ENCODE measurements at places on chromosomes 5 and 9.
A peak's percentile ranks its signal among the peaks of the same experiment; 100 is the strongest.

- DNase-seq, result no peak
These were observed 51.0 kb downstream of the TMEM252 start for GRCh38 chr9:68489646-68490045.

DNA sequence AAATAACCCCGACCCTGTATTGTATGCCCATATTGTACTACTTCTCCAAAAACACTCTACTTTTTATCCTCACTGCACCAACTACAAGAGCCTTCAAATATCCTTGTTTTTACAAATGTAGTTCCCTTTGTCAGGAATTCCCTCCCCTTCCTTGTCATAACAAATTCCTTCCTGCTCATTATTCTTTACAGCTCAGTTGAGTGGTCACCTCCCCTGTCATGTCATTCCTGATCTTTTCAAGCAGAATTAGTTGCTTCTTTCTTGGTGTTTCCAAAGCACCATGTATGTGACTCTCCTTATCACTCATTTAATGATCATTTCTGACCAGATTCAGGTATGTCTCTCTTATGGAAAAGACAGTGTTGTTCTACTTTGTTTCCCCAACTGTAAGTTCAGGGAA is 194.2 kb upstream of the SMC2 start:
- DNase-seq, result no peak

GRCh38 chr5:4523038-4523437 is 617.1 kb upstream of the ADAMTS16 start:
- DNase-seq, result no peak

GRCh38 chr9:112663681-112664080 is 54.2 kb downstream of the INIP start:
- no peak for DNase-seq

DNA sequence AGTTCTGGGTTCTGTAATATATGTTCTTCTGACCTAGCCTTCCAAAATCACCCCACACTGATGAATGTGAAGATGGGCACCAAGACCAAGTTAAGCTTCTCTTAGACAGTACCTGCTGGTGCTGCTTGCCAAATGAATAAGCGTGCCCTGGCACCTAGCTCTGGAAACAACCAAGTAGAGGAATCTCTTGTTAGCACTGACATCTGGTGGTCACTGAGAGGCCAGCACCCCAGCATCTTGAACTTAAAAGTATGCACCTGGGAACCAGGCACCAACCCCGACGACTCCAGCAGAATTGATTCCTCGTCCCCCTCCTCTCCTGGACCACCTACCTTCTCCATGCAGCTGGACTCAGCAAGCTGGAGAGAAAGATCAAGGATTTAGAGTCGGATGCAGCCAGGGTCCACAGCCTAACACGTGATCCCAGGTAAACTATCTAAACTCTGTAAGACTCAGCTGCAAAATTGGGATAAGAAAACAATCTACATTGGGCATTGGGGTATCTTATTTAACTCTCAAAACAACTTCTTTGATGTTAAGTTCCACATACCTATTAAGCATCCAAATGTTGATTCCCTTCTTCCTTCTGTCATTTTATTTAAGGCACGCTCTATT is 89.8 kb downstream of the SLC1A3 start:
- peak; percentile 6 for DNase-seq

GRCh38 chr9:124302921-124303320 is 45.2 kb downstream of the NEK6 start:
- no peak for DNase-seq

DNA sequence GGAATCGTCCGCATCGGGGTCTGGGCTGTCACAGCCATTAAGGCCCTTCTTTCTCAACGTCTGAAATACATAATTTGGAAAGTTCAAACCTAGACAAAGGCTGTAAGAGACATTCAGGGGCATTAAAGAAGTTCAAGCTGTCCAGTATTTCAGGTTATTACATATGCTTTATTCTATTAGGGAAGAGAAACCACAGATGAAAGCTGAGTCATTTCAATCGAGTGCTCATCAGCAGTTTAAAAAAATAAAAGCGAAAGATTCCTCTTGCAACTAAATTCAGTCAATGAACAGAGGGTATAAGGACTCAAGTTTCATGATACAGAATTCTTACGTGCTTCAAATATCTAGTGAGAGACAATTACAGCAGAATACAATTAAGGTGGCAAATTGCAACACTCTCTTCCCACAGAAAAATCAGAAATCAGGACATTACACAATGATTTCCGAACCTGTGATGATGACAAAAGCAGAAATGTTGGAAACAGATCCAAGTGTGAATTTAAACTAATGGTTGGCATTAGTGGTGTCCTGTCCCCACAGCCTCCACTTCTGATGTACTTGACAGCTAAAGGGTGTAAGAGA is 121.6 kb downstream of the MEF2C start:
- DNase-seq, result no peak

DNA sequence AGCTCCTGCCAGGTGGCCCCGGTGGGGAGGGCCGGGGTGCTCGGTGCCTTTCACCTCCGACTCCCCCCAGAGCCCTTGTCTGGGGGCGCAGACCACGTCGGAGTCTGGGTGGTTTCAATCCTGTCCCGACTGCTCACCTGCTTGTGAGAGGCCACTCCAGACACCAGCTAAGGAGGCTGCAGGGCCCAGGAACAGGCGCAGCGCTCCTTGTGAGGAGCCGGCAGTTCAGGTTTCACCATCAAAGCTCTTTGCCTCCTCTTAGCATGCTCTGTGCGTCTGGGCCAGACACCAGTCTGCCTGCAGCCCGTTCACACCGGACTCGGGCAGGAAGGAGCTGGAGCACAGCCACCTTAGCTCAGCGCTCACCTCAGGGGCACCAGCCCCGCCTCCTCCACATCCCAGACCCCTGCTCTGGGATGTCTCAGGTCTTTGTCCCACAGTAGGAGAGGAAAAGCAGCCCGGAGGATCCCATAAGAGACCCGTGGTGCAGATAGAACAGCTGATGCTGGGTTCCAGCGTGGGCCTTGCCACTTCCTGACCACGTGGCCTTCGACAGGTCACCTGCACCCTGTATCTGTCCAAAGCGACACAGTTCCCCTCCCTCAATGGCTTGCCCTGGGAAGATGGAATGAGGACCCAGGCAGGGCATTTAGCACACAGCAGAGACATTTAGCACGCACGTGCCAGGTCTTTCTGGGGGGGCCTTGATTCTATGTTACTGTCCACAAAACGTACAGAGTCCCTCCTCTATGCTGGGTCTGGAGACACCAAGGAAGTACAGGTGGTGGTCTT is 106.2 kb upstream of the LMX1B start:
- no peak for DNase-seq

GRCh38 chr5:110264661-110265060 is 461.8 kb downstream of the TMEM232 start:
- no peak for DNase-seq

- DNase-seq, result no peak
These were observed 4.2 kb upstream of the PTGES start for GRCh38 chr9:129757045-129757444.

Data from NCI-H2107 (cell line).